Effector CD8-positive, alpha-beta T cell (primary cell): ENCODE measurements at places on chromosomes 5 and 9.

DNA sequence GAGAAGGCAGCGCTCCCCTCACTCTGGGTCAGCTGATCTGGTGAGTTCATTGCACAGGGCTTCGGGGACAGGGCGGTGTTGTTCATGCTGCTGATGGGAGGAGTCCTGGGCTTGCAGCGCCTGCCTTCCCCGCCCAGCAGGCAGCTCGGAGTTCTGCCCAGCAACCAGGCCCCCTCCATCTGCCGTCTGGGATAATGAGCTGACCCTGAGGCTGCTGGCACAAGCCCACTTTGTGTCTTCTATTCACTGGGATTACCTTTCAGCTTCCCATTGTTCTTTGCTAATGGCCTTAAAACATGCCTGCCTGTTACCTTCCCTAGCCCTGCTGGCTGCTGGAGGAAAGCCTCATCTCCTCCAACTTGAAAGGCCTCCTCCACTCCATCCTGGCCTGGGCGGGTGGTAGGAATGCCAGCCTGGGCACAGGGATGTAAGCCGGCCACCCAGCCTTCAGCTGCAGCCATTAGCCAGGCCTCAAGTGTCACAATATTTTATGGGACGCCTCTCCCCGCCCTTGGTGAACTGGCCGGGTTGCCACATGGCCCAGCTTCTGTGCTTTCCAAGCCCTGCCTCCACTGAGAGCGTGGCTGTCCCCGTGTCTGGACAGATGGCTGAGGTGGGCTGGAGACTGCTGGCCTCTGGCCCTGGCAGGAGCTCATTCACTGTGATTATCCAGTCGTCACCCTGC lies 70.4 kb downstream of the GADD45G start:
- DNase-seq = no peak

- DNase-seq = no peak
These were observed 25.2 kb downstream of the HOMER1 start for GRCh38 chr5:79488775-79489174.

DNA sequence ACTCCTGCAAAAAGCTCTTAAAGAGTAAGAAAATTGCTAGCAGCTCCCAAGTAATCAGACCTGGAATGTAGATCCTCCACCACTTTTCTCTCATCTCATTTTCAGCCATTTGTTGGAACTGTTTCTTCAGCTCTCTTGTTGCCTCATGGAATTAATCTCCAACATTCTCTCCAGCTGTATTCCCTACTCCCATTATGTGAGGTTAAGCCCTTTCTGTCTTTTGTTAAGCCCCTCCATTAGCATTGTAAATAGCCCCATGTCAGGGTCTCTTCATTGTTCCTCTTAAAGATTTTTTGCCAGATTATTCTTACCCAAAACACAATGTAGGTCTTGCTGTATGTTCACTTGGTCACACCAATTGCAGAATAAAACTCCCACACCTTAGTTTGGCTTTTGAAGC lies 119.8 kb downstream of the PLPPR1 start:
- no peak for DNase-seq

DNA sequence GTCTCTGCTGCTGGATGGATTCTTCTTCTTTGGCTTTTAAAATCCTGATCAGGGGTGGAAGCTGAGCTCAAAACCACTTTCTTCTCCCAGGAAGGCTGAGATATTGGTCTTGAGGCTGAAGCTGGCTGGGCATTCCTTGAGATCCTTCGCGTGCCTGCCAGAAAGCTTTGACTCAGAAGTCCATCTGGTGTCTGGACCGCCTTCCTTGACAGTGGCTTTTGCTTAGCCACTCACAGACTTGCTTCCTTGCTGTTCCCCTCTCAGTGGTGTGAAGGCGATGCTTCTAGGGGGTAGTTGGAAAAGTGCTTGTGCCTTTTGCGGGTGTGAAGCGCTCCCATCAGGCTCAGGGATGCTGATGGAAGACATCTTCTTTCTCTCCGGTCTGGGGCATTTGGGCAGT lies 45.9 kb downstream of the RGS3 start:
- no peak for DNase-seq

GRCh38 chr5:68644971-68645370 lies 429.4 kb downstream of the PIK3R1 start:
- DNase-seq = no peak

- no peak for DNase-seq
These were observed 126.7 kb upstream of the PTGER4 start for GRCh38 chr5:40552981-40553380.
